ENCODE measurements at places on chromosomes 6 and 20.

- no peak for DNase-seq
Observed at GRCh38 chr6:141587482-141588266, 545.1 kb upstream of the GJE1 start.

DNA sequence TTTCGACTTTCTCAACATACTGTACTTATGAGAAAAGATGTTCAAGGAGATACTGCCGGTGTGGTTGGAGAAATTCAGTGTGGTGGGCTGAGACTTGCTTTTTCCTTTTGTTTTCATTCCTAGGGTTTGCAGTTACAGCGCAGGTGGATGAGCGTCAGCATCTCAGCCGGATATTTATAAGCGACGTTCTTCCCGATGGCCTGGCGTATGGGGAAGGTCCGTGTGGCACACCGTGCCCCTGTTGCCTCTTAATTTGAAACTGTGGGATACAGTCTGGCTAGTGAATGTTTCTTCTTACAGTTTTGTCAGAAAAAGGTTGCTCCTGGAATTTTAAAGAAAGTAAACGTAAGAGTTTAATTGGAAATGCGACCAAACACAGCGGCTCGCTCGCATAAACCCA, 81.7 kb upstream of the CLDN20 start:
- no peak for DNase-seq

- DNase-seq = no peak
Observed at GRCh38 chr6:65155083-65155482, 551.9 kb downstream of the EYS start.

GRCh38 chr6:106797186-106797585, 167.8 kb downstream of the QRSL1 start:
- no peak for DNase-seq

DNA sequence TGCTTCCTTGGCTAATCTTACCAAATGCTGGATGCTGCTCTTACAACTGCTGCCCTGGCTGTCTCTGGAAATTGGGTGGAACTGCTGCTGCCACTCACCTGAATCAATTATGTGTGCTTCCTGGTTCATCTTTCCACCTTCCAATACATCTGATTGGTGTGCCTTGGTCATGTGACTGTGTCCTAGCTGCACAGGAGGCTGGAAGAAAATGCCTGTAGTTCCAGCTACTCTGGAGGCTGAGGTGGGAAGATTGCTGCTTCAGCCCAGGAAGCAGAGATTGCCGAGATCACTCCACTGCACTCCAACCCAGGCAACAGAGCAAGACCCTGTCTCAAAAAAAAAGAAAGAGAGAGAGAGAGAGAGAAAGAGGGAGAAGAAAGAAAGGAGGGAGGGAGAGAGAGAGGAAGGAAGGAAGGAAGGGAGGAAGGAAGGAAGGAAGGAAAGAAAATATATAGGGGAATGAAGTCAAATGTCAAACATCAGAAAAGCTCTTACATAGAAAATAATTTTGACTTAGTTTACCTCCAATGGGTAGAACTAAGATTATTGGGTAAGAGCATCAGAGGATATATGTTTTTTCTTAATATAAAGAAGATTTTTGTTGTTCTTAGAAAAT, 14.1 kb upstream of the PPARD start:
- DNase-seq = no peak

GRCh38 chr6:25757936-25758642, 3.5 kb downstream of the SLC17A4 start:
- DNase-seq = no peak

- DNase-seq = no peak
Observed at GRCh38 chr20:17137692-17138091, 89.1 kb upstream of the PCSK2 start.

DNA sequence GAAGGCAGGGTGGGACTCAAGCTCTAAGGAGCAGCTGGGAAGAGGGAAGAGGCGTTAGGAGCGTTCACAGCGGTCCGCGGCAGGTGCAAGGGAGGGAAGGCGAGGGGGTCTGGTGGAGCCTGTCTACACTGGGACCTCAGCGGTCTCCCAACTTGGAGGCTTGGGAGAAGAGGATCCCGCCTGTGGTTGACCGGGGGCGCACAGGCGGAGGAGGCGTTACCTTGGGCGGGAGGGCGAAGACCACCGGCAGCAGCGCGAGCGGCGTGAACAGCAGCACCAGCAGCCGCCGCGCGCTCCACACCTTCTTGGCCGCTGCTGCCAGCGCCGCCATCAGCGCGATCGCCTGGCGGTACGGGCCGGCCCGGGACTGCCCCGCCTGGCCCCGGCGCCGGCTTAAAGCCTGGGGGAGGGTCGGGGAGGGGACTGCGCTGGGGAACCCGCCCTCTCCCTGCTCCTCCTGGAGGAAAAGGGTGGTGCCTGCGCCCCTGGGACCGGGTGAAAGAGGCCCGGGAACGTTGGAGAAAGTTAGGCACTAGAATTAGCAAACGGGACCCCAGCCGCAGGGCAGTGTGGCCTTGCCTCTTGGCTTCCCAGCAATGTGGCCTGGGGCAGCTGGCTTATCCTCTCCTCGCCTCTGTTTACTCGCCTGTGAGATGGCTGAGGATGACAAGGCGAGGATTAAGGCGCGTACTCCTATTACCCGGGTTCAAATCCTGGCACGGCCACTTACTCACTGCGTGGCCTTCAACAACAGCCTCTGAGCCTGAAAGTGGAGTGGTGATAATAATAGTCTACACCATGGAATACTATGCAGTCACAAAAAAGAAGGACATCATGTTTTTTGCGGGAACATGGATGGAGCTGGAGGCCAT, at the start of gene SLC13A3:
SLC13A3 (minus strand) TSS at position 369 of the 872 bp plus-strand sequence; CDS start at position 331, 38 bp downstream.
- no peak for DNase-seq

DNA sequence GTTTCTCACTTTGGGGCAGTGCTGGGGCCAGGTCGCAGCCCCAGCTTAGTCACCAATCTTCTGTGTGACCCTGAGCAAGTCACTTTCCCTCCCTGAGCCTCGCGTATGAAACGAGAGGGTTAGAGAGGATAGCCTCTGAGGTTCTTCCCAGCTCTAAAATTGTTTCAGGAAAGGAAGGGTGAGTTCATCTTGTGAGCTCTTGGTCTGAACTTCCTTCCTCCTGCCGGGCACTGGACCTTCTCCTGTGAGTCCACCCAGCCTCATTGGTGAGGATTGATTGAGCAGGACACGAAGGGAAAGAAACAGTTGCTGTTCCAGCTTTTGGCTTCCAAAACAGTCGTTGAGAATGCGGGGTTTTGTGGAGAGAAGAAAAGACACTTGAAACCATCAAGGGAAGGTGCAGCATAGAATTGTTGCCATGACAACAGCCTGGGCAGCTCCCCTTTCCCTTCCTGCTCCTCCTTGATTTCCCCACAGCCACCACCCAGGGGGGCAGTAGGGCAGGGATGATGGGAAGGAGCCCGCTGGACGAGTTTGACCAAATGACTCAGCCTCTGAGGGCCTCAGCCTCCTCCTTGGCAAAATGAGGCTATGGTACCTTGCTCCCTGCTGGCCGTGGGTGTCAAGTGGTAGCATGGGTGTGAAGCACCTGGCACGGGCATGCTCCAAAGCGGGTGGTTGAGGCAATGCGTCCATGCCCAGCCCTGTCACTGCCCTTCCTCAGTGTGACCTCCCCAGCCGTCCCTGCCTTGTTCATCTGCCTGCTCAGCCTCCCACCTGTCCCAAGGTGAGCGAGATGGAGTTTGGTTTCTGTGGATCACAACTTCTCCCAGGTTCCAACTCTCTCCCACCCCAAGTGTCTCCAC, 107.8 kb downstream of the CDC5L start:
- DNase-seq = no peak

GRCh38 chr6:136289579-136290409, at the start of gene BCLAF1:
BCLAF1 (minus strand) TSS chr6:136289846; CDS start chr6:136279866, 9,980 bp downstream.
- peak; percentile 98 for DNase-seq

GRCh38 chr6:27541212-27541932, 68.5 kb upstream of the ZNF184 start:
- no peak for DNase-seq

GRCh38 chr6:167492100-167492449, 167.2 kb downstream of the TTLL2 start:
- no peak for DNase-seq

DNA sequence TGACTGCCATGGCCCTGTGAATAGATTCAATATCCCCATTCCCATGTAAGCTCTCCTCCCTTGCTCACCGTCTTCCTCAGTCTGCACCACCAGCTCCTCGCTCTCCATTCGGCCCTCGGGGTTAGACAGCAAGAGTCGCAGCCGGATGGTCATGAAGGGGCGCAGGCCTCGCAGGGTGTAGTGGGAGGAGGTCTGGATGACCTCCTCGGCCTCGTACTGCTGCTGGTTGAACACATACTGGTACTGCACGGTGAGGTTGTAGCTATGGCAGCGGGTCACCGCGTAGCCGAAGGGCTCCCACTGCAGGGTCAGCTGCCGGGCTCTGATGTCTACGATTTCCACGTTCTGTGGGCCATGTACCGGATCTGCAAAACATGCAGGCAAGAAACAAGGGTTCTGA, 717.5 kb downstream of the PTPRT start:
- no peak for DNase-seq

GRCh38 chr6:48101290-48101689, 9.7 kb downstream of the PTCHD4 start:
- no peak for DNase-seq

DNA sequence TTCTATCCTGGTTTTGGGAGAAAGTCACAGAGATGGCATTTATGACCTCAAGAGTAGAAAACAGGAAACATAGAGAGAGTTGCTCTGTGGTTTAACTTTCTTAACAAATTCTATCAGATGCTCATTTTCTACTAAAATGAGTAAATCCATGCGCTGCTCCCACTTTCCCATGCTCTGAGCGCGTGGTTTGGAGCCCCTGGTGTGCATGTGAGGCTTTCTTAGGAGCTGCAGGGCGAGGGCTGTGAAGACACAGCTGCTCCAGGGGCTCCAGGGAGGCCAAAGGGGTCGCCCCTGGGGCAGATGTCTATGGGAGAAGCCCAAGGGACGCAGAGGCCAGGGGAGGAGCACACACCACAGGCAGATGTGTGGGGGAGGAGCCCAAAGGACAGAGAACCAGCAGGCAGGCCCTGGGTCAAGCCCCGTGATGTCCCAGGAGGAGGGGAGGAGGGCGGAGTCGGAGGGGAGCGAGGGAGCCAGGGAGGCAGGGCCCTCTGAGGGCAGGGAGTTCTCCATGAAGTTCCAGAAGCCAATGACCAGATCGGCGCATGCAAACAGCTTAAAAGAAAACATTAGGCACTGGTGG, 122.9 kb downstream of the IRF4 start:
- no peak for DNase-seq

GRCh38 chr20:59589086-59589684, 15.2 kb upstream of the PHACTR3 start:
- DNase-seq = no peak

DNA sequence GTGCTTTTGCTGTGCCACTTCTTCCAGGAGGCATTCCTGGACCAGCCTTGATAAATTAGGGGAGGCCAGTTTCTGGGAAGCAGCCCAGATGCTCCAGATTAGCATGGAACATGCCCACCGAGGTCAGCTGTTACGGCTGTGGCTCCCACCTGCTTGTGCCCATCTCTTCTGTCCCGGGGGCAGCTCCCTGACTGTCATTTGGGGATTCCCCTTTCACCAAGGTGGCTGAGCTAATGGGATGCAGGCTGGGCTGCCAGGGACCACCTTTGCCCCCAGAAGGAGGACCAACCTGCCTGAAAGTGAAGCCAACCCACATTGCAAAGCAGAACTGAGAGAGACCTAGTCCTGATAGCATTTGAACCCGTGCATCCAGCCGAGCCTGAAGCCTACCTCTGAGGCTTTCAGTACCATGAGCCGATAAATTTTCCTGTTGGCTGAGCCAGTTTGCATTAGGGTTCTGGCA, 85.3 kb downstream of the PTPN1 start:
- no peak for DNase-seq

- no peak for DNase-seq
Observed at GRCh38 chr6:151007076-151007475, 141.6 kb downstream of the MTHFD1L start.

DNA sequence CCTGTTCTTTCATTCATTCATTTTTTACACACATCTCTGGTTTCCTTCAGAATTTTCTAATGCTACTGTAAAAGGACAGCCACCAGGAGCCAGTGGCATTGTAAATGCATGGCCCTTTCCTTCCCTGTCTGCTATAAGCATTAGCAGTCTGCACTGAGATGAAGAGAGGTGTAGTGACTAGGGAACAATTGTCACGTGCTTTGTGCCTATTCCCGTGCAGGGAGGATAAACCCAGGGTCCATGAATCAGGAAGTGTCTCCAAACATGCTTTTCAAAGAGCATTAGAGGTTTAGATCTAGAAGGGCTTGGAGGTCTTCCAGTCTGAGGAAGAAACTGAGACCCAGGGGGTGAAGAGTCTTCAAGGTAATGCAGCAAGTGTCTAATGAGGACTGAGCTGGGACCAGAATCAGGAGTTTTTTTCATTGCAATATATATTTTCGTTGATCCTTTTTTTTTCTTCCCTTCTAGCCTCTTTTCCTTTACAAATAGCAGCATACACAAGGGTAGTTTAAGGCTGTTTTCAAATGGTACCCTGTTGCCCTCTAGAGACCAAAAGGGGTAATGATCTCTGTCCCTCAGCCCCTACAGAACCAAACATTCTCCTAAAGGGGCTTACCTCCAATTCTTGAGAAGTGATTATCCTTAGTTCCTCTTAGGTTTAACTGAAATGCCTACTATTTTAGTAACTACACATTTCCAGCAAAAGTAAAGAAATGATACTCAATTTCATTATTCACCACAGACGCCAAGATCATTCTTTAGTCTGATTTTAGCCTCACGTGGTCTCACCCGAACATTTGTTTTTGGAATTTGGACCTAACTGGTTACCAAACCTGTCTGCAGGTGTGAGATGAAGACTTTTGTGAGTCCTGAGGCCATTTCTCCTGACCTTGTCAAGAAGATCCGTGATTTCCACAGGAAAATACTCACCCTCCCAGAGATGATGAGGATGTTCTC, 6.6 kb downstream of the TRIM15 start:
- DNase-seq = peak; percentile 22

GRCh38 chr6:89154131-89154530, 8.3 kb downstream of the PM20D2 start:
- no peak for DNase-seq

DNA sequence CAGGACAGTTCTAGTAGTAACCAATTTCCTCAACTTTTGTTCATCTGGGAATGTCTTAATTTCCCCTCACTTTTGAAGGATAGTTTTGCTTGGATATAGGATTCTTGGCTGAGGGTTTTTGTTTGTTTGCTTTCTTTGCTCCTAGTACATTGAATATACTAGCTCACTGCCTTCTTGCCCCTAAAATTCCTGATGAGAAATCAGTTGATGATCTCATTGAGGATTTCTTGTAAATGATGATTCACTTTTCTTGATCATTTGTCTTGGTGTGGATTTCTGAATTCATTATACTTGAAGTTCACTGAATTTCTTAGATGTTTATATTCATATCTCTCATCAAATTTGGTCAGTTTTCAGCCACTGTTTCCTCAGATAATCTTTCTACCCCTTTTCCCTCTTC, 49.1 kb upstream of the PRDM1 start:
- DNase-seq = no peak

- peak; percentile 12 for DNase-seq
Observed at GRCh38 chr6:56699066-56699654, 56.5 kb upstream of the DST start.
